ENCODE measurements at places on chromosomes 5 and 9.

DNA sequence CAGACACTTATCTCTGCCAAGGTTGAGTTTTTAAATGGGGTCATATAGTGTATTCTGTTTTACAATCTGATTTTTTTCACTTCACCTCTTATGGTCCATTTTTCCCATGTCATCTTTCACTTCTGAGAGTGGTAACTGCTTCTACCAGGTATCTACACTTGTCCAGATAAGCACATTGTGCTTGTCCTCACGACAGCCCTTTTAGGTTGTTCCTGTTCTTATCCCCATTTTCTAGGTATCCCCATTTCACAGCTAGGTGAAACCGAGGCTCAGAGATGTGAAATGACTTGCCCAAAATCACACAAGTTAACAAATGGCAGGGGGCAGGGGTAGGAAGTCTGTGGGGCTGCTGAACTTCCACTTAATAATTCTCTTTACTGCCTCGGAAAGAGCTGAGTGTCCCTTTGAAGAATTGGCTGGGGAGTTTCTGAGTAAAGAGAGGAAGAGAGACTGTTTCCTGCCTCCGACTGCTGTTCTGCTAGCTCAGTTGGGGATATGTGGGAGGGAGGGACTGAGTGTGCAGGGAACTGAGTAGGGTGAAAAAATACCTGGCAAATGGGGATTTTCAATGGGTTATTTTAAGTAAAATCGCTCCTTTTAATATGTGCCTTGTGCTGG, 255.4 kb downstream of the GRIA1 start:
- no peak for DNase-seq

DNA sequence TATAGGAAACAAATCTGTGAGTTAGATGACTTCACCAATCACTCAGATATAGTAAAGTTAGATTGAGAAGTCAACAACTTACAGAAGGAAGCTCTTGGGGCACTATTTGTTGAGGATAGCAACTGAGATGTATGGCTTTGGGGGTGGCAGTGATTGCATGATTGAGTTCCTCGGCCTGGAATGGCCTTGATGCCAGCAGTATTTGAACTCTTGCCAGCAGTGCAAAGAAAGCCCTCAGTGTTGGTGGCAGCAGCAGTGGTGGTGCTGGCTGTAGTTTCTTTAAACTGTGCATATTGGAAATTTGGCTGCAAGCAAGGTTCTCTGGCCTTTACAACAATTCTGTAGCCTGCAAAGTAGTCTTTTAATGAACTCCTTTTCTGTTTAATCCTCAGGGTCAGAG, 41.4 kb upstream of the PJA2 start:
- DNase-seq, result no peak

GRCh38 chr9:79193001-79193400, 378.8 kb upstream of the TLE4 start:
- DNase-seq, result no peak

DNA sequence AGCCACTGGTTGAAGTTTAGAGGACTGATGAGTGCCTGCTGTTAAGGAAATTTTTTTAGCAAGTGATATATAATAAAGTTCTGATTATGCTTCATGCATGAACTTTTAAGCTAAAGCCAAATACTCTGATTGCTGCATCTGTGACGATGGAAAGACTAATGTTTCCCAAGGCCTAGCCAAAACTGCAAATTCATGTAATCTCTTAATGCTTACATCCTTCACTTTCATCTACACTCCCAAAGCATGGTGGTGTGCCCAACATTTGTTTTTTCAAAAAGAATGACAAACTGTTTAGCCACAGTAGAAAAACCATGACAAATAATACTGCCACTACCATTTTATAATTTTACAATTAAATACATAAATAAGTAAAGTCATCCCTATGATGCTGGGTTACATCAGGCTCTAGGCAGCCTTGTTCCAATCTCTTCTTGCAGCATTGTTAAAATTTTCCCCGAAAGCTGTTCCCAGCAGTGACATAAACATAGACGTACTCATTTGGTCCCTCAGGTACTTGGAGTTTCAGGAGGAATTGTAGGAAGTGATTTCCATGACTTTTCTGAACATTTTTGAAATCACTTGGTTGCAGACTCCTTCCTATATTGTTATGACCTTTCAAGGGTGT, 625.3 kb upstream of the DMAC1 start:
- no peak for DNase-seq

GRCh38 chr5:119011186-119011585, 22.8 kb upstream of the DTWD2 start:
- DNase-seq, result no peak

DNA sequence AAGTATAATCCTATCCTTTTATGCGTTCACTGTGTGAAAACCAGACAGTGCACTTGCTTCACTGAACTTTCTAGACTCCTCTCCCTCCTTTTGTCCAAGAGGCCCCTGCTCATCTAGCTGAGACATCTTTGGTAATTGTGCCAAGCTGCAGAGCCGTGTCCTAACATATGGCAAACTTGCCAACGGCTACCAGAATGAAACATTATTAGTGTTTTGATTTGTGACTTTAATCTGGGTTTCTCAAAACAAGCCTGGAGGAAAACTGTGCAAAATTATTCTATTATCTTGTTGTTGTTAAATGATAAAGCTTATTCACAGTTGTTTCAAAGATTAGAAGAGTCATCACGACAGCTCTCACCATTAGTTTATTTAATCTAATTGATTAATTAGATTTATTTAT, 79.0 kb upstream of the RETREG1 start:
- no peak for DNase-seq

Data from NCI-H510A treated with DMSO at 0.1 percent for 48 hours (cell line).